ENCODE measurements at places on chromosomes 1 and 21.

GRCh38 chr1:234546890-234547788 is 62.8 kb downstream of the IRF2BP2 start:
- DNase-seq = no peak

- DNase-seq = no peak
Observed at GRCh38 chr1:169250022-169250421, 117.6 kb downstream of the NME7 start.

- DNase-seq = no peak
Observed at GRCh38 chr1:245173446-245174211, 18.8 kb downstream of the KIF26B start.

DNA sequence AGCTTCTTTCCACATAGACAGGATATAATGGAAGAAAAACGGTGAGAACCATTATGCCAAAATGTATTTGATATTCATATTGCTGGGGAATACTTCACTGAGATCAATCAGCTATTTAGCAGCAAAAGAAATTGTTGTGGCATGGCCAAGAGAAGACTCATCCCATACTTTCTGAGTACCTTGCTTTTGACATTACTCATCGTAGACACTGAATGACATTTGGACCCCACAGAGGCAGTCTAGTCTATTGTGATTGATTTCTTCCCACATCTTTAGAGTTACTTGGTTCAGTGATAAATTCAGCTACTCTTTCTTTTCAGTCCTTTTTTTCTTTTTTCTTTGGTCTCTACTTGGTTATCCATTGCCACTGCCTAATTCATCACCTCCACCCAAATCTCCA is 22.1 kb downstream of the ATP1B1 start:
- no peak for DNase-seq

DNA sequence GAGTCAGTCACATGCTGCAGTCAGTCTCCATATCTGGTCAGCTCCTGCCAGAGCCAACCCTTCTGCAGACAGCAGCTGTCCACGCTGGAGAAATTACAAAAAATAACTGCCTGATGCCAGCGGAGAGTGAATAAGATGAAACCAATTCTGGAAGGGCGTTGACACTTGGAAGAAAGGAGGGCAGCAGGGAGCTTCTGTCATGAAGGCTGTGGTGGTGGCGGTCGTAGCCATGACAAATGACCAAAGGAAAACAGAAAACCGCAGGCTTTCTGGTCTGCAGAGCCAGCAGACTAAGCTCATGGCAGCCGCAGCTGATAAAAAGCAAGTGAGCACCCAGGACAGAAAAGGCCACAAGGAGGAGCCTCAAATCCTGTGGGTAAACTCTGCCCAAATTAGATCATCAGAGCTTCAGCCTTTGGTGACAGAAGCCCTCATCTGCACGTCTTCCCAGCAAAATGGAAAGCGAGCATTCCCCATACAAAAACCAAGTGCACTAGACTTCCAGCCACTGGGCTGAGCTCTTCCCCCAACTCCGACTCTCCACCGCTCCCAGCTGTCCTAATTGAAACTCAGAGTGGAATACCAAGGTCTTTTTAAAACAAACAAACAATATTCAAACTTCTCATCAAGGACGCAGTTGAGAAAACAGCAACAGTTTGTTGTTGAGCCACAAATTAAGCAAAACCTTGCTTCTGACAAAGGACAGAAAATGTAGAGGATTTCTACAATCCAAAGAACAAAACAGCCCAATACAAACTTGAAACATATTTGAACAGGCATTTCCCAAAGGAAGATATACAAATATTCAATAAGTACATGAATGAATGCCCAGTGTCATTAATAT is 28.7 kb downstream of the RSPH1 start:
- peak; percentile 10 for DNase-seq
